ENCODE measurements at places on chromosomes 11 and 22. TPM values are rescaled to one million over a fixed set of nuclear protein-coding genes. Genes with fewer than 3 reads are reported as not detected.

MPZL3 gene
- total RNA-seq: 26.4 TPM

TYR gene
- total RNA-seq: not detected

UBQLNL gene
- total RNA-seq: 0.42 TPM

ANKK1 gene
- total RNA-seq: 2.4 TPM

GALNT18 gene
- not detected for total RNA-seq

SCARF2 gene
- 3.6 TPM for total RNA-seq

PHOX2A gene
- not detected for total RNA-seq

VWCE gene
- 0.65 TPM for total RNA-seq

TRIM49 gene
- total RNA-seq: not detected

BRSK2 gene
- total RNA-seq: 0.23 TPM

SMIM38 gene
- total RNA-seq: 0.22 TPM

OR8G1 gene
- total RNA-seq: not detected

MIF gene
- 219 TPM for total RNA-seq

MEI1 gene
- 53.8 TPM for total RNA-seq
